Activated CD4-positive, alpha-beta T cell treated with anti-CD3 and anti-CD28 coated beads, Interleukin-2, amount 10 ng/mL, durations not matched to agents 7 days and 5 days (primary cell): ENCODE measurements at places on chromosomes 2 and 18. TPM values are rescaled to one million over a fixed set of nuclear protein-coding genes. Genes with fewer than 3 reads are reported as not detected.

Gene PASK
- 62.0 TPM for total RNA-seq

- DNase-seq: no peak
Measured at GRCh38 chr2:171479154-171479814, 43.0 kb upstream of the CYBRD1 start.

GRCh38 chr2:68845043-68845442, 26.2 kb downstream of the BMP10 start:
- no peak for DNase-seq

DNA sequence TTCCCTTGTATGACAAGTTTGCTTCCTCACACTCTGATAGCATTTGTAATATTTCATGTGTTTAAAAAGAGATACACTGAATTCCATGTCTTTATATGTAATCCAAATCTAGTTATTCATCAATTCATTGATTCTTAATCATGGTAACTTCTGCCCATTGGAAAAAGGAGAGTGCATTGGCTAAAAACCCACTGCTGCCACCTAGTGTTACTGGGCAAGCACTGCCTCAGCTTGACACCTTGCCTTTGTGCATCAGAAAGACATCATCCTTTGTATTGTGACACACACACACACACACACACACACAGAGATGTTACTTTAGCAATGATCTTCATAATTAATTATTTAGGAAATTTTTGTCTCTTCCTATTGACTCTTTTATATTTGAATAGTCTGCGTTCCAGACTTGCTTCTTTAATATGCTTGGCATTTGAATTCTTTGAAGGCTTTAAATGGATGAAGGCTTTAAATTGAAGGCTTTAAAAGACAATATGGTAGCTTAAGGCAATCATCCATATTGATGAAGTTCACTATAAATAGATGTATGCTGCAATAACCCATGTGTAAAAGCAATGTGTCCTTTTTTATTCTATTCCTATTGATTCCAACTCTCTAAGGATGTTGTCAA, 414.2 kb upstream of the CHST9 start:
- DNase-seq: peak; percentile 45

GRCh38 chr2:15633043-15633970, 41.6 kb downstream of the DDX1 start:
- DNase-seq: no peak

GRCh38 chr2:189249901-189250300, 70.3 kb upstream of the COL5A2 start:
- no peak for DNase-seq
